Hepatic stellate cell (primary cell): ENCODE measurements at places on chromosomes 11 and 22.

DNA sequence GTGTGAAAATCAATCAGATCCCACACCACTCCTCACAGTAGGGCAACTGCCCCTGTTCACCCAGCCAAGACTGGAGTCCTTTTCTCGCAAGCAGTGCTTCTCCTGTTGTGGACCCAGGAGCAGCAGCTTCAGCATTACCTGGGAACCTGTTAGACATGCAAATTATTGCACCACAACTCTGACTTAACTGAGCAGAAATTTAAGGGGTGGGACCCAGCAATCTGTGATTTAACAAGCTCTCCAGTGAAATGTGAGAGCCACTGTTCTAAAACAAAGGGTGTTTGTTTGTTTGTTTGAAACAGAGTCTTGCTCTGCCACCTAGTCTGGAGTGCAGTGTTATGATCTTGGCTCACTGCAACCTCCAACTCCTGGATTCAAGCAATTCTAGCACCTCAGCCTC lies 591.4 kb downstream of the SOX6 start:
- no peak for DNase-seq

DNA sequence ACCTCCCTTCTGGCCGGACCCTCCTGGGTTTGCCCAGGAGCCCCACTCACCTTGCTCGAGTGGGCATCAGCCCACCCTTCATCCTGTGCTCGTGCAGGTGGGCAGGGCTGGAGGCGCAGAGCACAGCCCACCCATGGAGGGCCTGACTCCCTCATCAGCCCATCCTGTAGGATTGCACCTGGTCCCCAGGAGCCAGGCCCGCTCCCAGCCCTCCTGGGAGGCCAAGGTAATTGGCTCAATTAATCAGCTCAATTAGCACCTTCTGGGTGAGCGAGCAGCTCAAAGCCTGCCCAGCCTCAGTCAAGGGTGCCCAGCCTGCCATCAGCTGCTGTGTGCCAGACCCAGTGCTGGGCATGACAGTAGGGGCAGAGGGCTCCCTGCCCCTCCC lies 58.1 kb upstream of the NECTIN1 start:
- no peak for DNase-seq

DNA sequence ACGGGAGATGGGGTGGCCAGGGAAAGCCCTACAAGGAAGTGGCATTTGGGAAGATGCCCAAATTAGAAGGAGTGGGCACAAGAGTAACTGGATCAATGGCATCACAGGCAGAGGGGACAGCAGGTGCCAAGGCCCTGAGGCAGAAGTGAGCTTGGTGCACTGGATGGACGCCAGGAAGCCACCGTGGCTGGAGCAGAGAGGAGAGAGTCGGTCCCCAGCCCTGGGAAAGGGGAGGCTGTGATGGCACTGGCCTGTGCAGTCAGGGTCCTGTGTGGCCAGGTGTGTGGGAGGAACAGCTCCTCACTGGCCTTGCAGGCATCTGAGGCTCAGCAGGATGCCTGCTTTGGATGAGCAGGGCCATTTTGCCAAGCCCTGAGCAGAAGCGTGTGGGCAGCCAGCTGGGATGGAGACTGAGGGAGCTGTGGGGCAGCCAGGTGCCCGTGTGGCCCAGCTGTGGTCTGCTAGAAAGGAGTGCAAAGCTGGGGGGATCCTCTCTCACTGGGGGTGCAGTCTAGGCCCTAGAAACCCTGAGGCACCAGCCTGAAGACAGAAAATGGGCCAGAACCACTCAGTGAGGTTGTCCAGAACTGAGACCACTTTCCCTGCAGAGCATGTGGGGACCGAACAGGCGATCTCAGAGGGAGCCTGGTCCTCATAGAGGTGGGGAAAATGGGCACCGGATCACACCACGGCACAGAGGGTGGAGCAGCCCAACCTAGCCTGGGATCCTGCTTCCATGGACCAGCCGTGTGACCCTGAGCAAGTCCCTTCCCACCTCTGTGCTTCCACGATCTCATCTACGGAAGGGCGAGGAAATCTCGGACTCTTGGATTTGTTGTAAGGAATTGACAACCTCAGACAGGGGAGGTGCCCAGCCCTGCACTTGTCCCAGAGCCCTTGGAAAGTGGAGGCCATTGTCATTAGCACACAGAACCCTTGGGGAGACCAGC lies 78.6 kb upstream of the RTL6 start:
- no peak for DNase-seq

- DNase-seq: peak; percentile 66
Measured at GRCh38 chr22:39349506-39349966, 255 bp upstream of the SYNGR1 start.

- DNase-seq: no peak
Measured at GRCh38 chr11:94785509-94785908, 17.4 kb downstream of the AMOTL1 start.

- no peak for DNase-seq
Measured at GRCh38 chr22:35522225-35523149, 18.1 kb upstream of the RASD2 start.
